ENCODE measurements at places on chromosomes 5 and 9. TPM values are rescaled to one million over a fixed set of nuclear protein-coding genes. Genes with fewer than 3 reads are reported as not detected.

The SLC34A3 gene
- total RNA-seq, result not detected

The FOXI1 gene
- total RNA-seq, result 0.10 TPM

The ANKRD18B gene
- total RNA-seq, result 1.7 TPM

The FAXDC2 gene
- total RNA-seq, result 26.7 TPM

DNA sequence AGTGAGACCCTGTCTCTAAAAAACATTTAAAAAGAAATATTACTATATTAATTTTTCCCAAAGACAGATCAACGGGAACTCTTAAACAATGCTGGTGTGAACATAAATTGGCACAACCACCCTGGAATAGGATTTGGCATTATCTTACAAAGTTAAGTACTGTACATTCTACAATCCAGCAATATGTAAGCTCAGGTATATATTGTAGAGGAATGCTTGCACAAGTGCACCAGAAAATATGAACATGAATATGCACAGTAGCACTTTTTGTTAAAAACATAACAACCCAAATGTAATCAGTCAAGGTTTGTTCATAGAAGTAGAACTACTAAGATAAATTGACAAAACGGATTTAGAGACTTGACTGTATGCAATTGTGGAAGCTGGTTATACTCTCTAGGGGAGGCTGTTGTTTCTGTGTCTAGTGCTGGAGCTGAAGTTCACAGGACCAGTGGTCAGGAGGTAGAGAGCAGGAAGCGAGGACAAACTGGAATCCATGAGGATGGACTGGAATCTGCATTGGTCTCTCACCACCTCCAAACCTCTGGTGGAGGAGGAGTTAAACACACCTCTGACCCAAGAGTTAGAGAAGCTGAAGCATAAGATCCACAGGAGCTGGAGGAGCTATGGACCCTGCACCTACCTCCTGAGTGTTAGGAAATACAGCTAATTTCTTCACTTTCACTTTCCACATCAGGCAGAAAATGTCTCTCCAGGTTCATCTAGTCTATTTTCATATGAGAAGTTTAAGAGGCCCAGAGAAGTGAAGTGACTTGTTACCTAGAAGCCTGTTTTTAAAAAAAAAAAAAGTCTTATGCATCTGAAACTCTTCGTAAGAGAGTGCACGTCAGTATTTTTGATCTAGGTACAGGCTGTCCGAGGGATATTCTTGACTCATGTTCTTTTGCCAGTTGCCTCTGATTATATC lies 20.3 kb upstream of the RIC1 start:
- no peak for DNase-seq

- DNase-seq, result no peak
Observed at GRCh38 chr5:124724357-124725039, 21.9 kb downstream of the ZNF608 start.
